ENCODE measurements at places on chromosomes 16 and 17.
A peak's percentile ranks its signal among the peaks of the same experiment; 100 is the strongest.

DNA sequence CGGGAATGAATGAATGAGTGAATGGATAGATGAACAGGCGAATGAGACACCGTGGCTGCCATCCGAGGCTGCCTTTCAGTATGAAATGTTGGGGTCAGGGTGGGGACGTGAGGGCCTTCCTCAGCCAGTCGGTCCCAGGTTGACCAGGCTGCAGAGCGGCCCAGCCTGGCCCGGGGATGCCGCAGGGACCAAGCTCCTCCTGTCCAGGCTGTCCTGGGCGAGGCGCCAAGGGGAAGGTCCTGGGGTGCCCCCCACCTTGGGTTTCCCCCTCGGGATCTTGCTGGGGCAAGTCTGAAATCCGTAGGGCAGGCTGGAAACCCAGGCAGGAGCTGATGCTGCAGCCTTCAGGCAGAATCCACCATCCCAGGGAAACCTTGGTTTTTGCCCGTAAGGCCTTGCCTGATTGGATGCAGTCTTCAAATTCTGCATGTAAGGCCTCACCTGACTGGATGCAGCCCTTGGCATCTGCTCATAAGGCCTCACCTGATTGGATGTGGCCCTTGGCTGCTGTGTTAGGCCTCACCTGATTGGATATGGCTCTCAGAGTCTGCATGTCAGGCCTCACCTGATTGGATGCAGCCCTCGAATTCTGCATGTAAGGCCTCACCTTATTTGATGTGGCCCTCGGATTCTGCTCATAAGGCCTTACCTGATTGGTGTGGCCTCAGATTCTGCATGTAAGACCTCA lies 61.7 kb upstream of the ZNF469 start:
- no peak for DNase-seq

GRCh38 chr17:60372790-60373483 lies 19.0 kb downstream of the USP32 start:
- DNase-seq = no peak

DNA sequence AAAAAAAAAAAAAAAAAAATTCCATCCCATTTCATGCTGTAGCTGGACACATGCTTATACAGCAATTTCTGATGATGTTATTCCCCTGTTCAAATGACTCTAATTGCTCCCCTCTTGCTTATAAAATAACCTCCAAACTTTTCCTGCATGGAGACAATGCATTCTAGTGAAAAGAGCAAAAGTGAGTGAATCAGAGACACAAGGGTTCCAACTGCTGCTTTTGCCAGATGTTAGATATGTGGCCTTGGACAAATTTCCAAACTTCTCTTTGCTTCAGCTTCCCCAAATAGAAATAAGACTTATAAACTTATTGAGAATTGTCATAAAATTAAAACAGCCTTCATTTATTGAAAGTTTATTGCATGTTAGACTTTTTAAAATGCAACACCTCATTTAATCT lies 65.0 kb upstream of the AXIN2 start:
- no peak for DNase-seq

DNA sequence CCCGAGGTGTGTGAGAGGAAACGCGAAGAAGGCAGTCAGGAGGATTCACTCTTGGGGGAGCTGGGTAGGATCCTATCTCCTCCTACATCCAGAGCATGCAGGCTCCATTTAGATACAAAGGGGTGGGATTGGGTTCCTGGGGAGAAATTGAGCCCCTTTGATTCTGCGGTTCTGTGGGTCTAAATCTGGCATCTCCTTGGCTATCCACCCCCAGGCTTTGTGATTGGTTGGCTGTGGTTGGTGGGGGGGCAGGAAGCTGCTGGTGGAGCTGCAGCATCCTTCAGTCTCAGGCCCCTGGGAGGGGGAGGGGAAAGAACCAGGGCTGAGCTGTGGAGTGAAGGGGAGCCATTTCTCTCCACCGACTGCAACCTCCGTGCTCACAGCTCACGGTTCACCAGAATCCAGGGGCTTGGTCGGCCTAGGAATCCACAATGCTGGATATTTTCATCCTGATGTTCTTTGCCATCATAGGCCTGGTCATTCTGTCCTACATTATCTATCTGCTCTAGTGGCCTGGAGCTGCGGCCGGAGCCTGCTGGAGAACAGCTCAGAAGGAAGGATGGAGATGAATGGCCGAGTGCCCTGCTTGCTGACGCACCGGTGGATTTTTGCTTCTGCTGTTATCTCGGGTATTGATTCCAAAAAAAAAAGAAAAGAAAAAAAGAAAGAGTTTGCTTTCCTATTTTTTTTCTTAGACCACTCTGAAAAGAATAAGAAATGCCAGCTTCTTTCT lies at the start of gene LASP1NB:
Gene LASP1NB (plus strand): TSS at position 352 of the 733 bp plus-strand sequence.
- peak; percentile 53 for DNase-seq

- no peak for DNase-seq
Observed at GRCh38 chr17:39144416-39144840, 7.0 kb downstream of the PLXDC1 start.

DNA sequence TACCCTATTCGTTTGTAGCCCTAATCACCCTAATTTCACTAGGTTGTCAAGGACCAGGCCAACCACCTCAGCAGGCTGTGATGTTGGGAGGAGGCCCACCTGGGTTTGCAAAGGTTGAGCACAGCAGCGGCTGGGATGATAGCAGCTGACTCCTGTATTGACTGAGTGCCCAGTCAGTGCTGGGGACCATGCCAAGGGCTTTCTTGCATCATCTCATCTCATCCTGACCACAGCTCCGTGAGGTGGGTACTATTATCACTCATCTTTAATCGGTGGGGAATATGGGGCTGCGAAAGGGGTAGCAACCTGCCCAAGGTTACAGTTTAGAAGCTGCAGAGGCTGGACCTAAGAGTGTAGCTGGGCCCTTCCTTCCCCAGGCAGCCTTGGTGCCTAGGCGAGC lies 11.7 kb downstream of the ATPAF2 start:
- DNase-seq = no peak

DNA sequence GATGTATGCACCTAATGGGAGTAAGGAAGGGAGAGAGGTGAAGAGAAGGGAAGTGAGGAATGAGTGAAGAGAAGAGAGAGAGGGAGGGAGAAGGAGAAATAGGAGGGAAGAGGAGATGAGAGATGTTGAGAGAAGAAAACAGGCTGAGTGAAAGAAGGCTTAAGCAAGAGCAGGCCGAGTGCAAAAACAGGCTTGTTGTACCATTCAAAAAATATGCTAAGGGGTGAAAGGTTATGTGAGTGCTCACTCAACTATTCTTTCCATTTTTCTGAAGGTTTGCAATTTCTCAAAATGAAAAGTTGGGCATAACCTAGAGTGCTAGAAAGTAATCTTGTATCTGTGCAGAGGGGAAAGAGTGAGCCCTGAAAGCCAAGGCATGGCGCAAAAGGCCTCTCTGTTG lies 22.9 kb downstream of the RPGRIP1L start:
- DNase-seq = no peak
